ENCODE measurements at places on chromosomes 5 and 9. TPM values are rescaled to one million over a fixed set of nuclear protein-coding genes. Genes with fewer than 3 reads are reported as not detected.

GRCh38 chr9:110143485-110143884 lies 64.5 kb downstream of the C9orf152 start:
- DNase-seq: no peak

DNA sequence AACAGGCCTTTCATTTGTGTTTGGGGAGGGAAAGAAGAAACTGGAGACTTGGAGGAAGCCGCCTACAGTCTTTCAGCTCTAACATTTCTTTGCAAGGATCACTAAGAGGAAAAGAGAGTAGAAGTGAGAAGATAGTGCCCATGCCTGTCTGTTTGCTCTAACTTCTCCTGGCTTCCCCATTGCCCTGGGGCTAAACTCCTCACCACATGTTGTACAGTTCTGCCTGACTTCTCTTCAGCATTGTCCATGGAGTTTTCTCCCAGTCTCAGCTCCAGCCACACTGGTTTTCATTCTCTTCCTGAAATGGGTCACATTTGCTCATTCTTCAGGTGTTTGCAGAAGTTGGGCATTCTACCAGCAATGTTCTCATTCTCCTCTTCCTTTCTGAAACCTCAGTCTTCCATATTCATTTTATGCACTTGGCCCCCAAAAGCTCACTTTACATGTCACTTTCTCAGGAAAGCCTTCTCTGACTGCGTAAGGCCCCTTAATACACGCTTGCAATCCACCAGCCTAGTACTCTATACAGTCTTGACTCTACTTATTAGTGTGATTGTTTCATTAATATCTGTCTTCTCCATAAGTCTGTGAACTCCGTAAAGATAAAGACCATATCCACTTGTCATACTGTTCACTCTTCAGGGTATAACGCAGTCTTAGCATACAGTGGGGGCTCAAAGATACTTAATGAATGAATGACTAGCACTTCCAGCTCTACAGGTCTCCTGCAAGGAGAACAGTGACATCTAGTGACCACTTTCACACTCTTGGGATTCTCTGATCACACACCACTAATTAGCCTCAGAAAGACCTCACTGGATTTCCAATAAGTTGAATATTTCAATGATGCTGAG lies 40.2 kb upstream of the TRIM32 start:
- DNase-seq: no peak

- DNase-seq: no peak
These were observed 49.0 kb downstream of the SECISBP2 start for GRCh38 chr9:89367281-89367680.

GRCh38 chr5:66138637-66139317 lies 5.3 kb upstream of the SREK1 start:
- no peak for DNase-seq

The SAXO1 gene
- total RNA-seq: 0.08 TPM

The TMC1 gene
- total RNA-seq: not detected
